ENCODE measurements at places on chromosomes 7 and 10. TPM values are rescaled to one million over a fixed set of nuclear protein-coding genes. Genes with fewer than 3 reads are reported as not detected.

DNA sequence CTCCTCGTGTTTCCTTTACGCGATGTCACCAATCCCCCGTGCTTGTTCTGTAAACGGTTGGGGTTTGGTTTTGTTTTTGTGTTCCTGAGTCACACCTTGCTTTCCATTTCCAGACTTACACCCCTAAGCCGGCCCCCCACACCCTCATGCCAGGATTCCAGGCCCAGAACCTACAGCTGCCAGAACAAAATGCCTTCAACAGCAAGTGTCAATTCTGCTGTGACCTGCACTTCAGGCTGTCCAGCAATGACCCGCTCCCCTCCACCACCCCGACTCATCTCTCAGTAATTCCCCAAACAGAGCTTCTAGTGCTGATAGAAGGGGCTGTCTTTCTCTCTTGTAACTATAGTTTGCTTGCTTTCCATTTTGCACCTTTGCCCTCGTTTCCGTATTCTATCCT is 722.1 kb upstream of the CELF2 start:
- DNase-seq = no peak

Gene OR2A5
- not detected for total RNA-seq

Gene AKAP9
- total RNA-seq = 236 TPM

- DNase-seq = no peak
Observed at GRCh38 chr7:95957510-95957909, 185.2 kb downstream of the DYNC1I1 start.

- peak; percentile 94 for DNase-seq
Observed at GRCh38 chr10:110207011-110207804, at the start of gene MXI1. MXI1 (plus strand) TSS chr10:110207605; CDS start chr10:110207809, 204 bp downstream.

DNA sequence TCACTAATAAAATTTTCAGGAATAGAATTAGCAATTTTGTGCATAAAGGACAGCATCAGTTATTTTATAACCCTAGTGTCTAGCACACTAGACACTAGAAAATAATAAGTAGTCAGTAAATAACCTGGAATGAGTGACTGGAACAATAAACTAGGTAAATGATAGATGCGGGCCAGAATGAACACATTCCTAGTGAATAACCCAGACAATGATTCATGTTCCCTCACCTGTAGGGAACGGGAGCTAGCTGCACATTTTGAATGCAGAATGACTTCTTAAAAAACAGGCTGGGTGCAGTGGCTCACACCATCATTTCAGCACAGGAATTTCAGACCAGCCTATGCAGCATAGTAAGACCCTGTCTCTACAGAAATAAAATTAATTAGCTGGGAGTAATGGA is 3.2 kb upstream of the ATOH7 start:
- DNase-seq = no peak

Data from Peyer's patch (tissue), 4 donors.